ENCODE measurements at places on chromosomes 5 and 9.

DNA sequence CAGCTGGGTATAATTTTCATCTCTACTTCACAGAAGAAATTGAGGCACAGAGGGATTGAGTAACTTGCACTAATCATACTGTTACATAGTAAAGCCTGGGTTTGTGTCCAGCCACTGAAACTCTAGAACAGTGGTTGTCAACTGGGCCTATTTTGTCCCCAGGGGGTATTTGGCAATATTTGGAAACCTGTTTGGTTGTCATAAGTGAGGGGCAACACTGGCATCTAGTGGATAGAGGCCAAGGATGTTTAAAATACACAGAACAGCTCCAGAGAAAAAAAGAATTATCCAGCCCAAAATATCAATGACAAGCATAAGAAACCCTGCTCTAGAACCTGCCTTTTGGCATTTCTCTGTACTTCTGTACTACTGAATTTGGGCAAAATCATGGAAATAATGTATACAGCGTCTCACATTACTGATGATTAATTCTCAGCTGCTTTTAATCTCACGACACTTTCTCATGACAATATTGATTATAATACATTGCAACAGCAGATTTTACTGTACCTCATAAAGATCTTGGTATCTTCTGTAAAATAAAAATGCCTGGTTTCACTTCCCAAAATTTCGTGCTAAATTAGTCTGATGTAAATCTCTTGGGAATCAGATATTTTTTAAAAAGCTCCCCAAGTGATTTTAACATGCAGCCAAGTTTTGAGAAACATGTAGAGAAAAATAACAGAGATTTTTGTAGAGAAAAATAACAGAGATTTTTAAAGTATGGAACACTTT is 112.7 kb downstream of the RORB start:
- DNase-seq = no peak

- DNase-seq = no peak
Measured at GRCh38 chr9:132409828-132410528, at the start of gene CFAP77. Gene CFAP77, plus strand, starts transcription at chr9:132410211. Its CDS starts 61 bp downstream, at chr9:132410272.

- no peak for DNase-seq
Measured at GRCh38 chr5:24363789-24364481, 280.8 kb downstream of the CDH10 start.

DNA sequence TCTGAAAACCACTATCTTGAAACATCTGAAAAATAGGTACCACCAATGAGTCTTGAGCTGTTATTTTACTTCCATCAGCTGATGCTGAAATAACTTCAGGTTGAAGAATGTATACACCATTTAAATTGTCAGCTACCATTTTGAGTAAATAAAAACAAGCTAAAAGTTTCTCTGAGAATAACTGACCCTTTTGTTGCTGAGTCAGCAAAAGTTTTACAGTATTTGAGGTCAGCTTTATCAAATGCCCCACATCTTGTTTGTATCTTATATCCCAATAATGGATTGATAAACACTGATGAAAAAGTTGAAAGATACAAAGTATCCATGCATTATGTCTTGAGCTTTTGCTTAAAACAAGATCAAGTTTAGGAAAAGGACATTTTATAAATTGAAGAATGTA is 22.8 kb downstream of the CPLANE1 start:
- no peak for DNase-seq

- no peak for DNase-seq
Measured at GRCh38 chr9:130497139-130497538, 52.4 kb downstream of the ASS1 start.

GRCh38 chr5:62315376-62316175 is 9.6 kb downstream of the KIF2A start:
- no peak for DNase-seq

- no peak for DNase-seq
Measured at GRCh38 chr5:135149956-135150723, 116.1 kb upstream of the PITX1 start.

DNA sequence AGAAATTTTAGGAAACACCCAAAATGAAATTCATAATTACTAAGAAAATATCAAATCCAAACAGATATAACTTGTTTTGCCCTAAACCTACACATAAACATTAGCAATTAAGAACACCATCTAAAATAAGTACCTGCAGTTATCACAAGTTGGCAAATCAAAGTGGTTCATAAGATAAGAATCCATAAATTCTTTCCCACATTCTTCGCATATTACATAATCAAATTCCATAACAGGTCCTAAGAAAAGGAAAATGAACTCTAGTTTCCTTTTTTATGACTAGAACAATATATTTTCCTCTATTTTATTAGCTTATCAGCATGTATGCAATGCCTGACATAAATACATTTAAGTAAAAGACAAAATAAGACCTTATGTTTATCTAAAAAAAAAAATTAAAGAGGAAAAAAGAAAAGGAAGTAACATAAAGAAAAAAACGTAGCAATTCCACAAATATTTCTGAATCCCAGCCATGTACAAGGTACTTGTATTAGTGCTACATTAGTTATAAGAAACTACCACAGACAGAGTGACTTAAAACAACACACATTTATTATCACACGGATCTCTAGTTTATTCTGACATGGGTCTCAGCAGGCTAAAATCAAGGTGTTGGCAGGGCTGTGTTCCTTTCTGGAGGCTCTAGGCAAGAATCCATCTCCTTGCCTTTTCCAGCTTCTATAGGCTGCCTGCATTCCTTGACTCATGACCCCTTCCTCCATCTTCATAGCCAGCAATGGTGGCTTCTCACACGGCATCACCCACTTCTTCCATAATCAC is 7.5 kb downstream of the XPA start:
- DNase-seq = no peak

GRCh38 chr5:151541571-151541970 is 49.6 kb downstream of the FAT2 start:
- no peak for DNase-seq

DNA sequence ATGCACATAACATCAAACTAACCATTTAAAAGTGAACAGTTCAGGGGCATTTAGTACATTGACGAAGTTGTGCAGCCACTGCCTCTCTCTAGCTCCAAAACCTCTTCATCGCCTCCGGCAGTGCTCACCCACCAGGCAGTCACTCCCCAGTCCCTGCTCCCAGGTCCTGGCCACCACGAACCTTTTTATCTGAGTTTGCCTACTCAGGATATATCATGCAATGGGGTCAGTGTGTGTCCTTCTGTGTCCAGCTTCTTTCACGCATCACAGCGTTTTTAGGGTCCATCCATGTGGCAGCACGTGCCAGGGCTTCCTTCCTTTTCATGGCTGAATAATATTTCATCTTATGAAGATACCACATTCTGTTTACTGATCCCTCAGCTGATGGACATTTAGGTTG is 4.6 kb downstream of the AHRR start:
- DNase-seq = no peak

GRCh38 chr9:91751922-91752321 is 198.1 kb downstream of the ROR2 start:
- DNase-seq = no peak

GRCh38 chr5:12023614-12024241 is 119.5 kb upstream of the CTNND2 start:
- no peak for DNase-seq

DNA sequence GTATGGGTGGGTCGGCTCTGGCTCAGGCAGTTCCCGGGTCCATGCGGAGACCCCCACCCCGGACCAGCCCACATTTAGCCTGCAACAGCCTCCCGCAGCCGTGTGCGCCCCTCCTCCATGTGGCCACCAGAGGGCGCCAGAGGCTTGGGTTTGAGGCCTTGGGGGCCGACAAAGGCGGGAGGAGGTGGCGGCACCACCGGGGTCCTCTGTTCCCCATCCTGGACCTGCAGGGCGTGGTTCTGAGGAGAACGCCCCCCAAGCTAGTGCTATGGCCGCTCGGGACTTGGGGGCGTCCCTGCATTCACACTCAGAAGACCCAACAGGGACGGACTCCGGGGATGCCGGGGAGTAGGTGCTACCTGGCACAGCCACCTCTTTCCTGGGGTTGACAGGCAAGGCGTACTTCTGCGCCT is 16.5 kb downstream of the ASS1 start:
- peak; percentile 56 for DNase-seq

- DNase-seq = no peak
Measured at GRCh38 chr9:87197349-87198130, 250.2 kb upstream of the GAS1 start.

DNA sequence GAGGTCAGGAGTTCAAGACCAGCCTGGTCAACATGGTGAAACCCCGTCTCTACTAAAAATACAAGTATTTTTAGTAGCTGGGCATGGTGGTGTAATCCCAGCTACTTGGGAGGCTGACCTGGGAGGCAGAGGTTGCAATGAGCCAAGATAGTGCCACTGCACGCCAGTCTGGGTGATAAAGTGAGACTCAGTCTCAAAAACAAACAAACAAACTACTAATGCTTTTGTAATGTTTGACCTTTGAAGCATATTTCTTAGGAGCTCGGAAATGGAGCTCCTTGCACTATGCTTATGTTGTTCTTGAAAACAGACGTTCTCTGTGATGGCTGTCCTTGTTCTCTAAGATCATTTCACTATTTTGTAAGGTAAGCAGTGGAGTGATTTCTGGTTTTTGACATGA is 6.0 kb downstream of the F2RL2 start:
- DNase-seq = no peak

DNA sequence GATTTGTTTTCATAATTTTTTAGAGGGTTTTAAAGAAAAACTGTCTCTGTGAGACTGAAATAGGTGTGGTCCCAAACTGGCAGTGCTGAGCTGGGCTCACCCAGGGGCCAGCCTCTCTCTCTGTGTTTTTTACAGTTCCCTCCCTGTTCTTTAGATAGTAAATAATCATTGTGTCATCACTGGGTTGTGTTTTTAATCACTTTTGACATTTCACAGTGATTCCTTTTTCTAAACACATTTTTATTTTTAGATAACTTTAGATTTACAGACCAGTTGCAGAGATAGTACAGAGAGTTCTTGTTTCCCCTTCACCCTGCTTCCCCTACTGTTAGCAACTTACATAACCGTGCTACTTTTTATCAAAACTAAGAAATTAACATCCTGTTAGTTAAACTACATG is 44.4 kb downstream of the MAP1B start:
- no peak for DNase-seq

- DNase-seq = no peak
Measured at GRCh38 chr5:89728750-89729149, 680.8 kb downstream of the CETN3 start.

- no peak for DNase-seq
Measured at GRCh38 chr9:116323571-116323970, 170.0 kb downstream of the PAPPA start.

DNA sequence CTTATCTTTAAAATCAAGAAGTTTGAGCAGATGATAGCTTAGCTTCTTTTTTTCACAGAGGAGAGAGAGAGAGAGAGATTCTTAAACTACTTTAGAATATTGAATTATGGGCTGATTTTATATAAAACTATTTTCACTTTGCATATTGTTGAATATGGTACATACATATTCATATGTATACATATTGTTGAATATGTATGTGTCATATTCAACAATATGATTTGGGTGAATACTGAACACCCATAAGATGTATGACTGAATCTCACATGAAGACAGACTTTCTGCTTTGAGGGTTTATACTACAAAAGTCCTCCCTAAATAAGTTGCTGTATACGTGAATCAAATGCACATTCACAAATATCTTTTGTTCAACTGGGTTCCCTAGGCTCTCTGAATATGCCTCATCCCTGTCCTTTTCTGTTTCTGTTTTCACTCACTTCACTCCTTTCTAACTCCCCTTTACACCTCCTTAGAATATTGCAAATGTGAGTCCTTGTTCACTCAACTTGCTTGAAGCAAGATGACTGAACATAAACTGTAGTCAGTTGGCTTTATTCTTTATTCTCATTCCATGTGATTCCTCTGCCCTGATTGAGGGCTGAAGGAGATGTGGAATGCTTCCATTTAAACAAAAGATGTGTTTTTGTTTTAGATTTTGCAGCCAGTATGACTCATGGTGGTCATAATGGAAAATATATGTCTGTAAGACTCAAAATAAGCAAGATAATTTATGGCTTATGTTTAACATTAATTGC is 225.4 kb upstream of the DAB2 start:
- DNase-seq = no peak

DNA sequence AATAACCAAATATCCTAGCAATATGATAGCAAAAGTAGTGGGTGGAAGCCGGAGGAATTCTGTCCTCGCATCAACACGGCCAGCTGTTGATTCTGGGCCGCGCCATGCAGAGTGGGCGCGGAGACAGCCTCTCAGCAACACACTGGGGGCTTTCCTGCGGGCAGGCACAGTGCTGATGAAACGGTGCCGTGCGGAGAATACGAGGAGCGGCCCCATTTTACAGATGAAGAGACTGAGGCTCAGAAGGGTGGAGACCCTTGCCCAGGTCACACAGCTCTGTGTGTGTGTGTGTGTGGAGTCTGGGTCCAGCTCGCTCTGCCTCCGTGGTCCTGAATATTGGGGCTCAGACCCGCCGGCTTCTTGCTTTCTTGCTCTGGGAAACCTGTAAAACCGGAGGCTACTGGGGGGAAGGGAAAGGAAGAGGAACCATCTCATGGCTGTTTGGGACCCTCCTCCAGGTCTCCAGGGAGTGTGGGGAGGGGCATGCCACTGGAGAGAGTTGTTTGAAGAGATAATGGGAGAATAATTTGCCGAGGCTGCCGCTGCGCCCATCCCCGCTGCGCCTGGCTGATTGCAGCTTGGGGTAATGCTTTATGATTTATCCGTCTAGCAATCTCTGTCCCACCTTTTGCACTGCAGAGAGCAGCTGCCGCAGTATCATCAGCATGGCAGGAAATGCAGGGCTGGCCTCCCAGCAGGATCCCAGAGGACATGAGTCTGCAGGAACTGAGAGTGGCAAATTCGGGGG is 36.6 kb downstream of the NCS1 start:
- no peak for DNase-seq

- DNase-seq = no peak
Measured at GRCh38 chr9:127751269-127752054, 16.4 kb upstream of the TOR2A start.

DNA sequence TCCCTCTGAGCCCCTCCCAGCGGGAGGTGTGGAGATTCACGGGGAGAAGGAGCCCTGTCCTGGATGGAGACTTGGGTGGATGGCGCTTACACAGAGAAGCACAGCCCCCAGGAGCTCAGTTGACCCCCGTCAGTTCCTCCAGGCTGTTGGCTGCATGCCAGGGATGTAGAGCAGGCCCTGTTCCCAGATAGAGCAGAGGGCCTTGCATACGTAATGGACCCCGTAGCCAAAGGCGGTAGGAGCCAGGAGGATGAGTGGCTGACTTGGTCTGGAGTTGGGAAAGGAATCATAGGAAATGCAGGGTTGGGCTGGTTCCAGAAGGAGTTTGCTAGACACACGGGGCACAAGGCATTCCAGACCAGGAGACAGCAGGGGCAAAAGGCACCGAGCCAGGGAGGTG is 2.5 kb downstream of the PMPCA start:
- DNase-seq = no peak

- no peak for DNase-seq
Measured at GRCh38 chr5:28077291-28078240, 1039.2 kb upstream of the CDH9 start.

DNA sequence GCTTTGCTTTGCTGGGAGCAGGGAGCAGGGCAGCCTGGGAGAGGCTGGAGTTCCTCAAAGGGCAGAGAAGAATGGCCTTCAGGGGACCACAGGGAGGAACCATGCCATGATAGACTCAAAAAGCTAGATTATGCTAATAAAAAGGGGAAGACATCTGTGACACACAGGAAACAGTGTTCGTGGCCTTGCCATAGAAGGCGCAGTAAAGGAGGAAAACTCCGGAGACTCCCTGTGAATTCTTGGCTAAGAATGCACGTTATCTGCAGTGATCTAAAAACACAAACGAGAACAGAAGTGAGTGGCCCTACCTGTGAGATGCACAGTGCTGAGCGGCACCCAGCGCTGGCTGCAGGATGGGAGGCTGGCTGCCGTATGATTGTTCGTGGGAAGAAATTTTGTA is 15.9 kb upstream of the LTC4S start:
- no peak for DNase-seq
